Stimulated activated naive CD4-positive, alpha-beta T cell (primary cell): ENCODE measurements at places on chromosomes 16 and 17.

DNA sequence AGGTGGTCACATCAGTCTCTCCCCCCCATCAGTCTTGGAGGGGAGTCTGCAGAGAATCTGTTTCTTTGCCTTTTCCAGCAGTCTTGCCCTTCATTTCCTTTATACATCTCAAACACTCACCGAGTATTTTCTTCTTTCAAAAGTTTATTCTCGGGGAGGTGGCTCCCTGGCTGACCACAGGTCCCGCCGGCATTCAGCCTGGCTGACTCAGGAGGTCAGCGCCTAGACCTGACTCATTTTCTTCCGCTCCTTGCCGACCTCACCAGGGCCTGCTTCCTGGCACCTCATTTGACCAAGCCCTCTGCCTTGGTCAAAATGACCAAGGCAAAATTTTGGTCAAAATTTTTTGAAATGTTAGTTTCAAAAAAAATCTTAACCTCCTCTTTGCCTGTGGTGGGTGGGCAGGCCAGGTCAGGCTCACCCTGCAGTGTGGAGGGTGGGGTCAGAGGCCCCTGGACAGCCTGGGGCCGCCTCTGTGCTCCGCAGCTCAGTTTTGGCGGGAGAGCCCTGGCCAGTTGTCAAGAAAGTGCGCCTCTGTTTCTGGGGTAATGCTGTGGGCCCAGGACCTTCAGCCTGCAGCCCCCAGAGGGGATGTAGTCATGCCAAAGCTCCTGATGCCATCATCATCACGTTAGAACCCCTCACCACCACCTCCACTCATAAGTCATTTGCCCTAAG lies 165.6 kb downstream of the SPECC1 start:
- DNase-seq, result no peak

DNA sequence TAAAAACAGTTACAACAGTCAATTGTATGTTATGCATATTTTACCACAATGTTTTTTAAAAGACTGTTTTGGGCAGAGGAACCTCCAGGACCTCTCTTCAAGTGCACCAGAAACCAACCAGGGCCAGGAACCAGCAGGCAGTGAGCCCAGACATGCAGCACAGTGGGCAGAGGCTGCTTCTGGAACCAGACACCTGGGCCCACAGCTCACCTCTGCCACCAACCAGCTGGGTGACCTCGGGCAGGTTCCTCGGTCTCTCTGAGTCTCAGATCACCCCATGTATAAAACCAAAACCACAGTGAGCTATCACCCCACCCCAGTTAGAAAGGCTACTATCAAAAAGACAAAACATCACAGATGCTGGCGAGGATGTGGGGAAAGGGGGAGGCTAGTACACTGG lies 161.0 kb downstream of the C16orf95 start:
- no peak for DNase-seq

DNA sequence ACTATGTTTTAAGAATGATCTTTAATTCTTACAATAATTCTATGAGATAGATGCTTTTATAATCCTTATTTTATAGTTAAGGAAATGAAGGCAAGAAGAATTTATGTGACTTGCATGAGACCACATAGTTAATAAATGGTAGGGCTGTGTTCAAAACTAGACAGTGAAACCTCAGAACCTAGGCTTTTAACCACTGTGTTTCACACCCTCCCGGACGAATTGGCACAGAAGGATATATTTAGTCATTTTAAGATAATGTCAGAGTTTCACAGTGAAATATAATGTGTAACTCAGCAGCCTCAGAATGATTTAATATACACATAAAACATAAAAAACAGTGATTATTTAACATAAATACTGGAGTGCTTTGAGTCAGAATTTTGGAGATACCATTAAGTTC lies 57.0 kb downstream of the NSRP1 start:
- DNase-seq, result no peak

GRCh38 chr17:8409966-8410882 lies 12.6 kb upstream of the RNF222 start:
- DNase-seq, result peak; percentile 9

DNA sequence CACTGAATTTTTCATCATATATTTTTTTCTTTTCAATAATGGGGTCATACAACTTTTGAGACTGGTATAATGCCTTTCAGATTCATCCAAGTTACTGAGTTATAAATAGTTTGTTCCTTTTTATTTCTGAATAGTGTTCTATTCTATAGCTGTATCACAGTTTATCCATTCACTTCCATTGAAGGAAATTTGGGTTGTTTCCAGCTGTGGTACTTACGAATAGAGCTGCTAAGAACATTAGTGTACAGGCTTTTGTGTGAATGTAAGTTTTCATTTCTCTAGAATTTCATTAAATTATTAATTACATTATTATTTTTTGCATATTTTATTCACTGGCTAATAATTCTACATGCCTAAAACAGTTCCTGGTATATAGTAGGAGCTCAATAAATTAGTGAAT lies 52.9 kb downstream of the SNTB2 start:
- DNase-seq, result no peak

DNA sequence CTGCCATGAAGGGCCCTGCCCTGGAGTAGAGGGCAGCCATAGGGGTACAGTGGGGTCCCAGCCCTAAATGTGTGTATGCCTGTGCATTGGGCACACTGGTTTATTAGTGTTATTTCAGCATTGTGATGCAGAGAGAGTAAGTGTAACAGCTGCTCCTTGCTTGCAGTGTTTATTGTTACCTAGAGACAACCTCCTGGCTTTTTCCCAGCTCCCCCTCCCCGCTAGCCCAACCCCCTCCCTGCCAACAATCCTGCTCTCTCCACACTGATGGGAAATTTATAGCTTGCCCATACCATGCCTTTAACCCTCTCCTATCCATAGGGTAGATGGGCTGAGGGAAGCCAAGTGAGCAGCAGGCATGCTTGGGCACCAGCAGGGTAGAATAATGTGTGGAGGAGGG lies 51.3 kb downstream of the NEUROD2 start:
- DNase-seq, result no peak

DNA sequence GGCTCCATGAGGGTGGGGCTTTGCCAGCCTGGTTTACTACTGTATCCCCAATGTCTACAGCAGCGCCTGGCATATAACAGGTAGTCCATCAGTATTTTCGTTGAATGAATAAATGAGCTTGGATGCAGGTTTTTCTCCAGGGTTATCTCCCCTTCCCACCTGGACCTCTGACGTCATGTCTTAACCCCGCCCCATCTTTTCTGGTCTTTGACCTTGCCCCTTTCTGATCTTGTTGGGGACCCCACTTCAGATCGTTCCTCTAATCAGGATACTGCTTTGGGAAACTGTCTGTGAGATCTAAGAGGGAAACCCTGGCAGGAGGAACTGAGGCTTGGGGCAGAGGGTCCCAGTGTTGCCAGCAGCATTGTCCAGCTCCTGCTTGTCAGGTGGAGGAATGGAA lies 68.8 kb upstream of the GCSH start:
- no peak for DNase-seq

DNA sequence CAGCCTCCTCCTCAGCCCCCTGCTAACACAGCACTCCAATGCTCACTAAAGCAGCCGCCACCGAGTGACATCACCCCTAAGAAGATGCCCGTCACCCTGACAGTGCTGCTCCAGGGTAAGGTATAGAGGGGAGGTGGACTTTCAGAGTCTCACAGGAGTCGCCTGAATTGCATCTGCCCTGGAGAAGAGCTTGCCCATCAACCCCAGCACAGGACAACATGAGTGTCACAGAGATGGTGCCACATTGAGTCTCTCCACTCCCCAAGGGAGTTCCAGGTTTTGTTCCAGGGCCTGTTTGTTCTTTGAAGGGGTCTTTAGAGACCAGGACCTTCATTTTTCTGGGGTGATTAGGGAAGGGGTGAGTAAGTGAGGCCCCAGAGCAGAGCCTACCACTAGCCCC lies 2.2 kb upstream of the P2RX5 start:
- DNase-seq, result no peak
